ENCODE measurements at places on chromosomes 1 and 21.

- DNase-seq, result no peak
Observed at GRCh38 chr1:67589519-67590233, 95.3 kb upstream of the GADD45A start.

- no peak for DNase-seq
Observed at GRCh38 chr1:943545-944340, 15.3 kb downstream of the NOC2L start.

DNA sequence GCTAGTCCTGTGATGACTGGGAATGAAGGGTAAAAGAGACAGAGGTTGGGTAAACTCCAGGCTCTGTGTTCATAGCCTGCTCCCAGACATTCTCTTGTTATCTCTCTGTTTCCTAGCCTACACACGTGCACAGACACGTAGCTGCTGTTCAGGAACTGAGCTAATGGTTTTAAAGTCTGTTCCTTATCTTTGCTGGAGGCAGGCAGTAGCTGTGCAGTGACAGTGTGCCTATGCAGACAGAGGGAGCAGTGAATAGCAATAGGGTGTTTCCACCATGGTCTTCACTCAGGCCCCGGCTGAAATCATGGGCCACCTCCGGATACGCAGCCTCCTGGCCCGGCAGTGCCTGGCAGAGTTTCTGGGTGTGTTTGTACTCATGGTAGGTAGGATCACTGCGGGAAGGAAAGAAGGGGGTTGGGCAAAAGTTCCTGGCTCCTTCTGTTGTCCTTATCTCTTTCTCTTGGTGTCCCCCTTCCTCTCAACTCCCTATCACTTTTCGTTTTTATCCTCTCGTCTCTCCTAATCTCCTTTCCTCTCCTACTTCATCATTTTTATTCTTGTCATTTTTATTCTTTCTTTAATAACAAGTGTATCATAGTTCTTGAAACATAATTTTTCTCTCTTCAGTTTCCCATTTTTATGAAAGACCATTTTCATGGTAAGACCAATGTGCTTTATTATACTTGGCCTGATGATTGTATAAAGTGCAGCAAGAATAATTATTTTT, at the start of gene AQP10:
TSS of gene AQP10 (plus strand) at position 212 of the 727 bp plus-strand sequence. CDS start at position 275, 63 bp downstream.
- no peak for DNase-seq

DNA sequence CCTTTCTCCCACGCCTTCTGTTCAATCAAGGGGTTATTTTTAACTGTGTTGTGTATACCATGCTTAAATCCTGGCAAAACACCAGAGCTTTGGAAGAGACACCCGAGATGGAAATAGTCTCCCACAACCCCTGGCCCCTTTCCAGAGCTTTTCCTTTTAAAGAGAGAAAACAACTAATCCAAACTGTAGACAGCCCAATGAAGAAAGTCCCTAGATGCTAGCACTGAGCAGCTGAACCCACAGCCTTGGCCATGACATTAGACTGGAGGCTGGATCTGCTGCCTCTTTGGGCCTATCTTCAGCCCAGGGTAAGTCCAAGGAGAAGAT, 64.9 kb upstream of the ARTN start:
- no peak for DNase-seq

- DNase-seq, result no peak
Observed at GRCh38 chr1:51643362-51643761, 26.5 kb downstream of the OSBPL9 start.

Data from stimulated activated CD8-positive, alpha-beta memory T cell treated with anti-CD3 and anti-CD28 coated beads, Interleukin-4, amount 100 ng/mL, for 48 hours (primary cell).